ENCODE measurements at places on chromosomes 3 and 15. TPM values are rescaled to one million over a fixed set of nuclear protein-coding genes. Genes with fewer than 3 reads are reported as not detected.

Gene CPNE9
- total RNA-seq: not detected

Gene RTP1
- total RNA-seq: not detected

Gene GOLGA6A
- not detected for total RNA-seq

Gene CISH
- 258 TPM for total RNA-seq

Gene KY
- total RNA-seq: not detected

Gene HYKK
- 1.6 TPM for total RNA-seq

Gene SERINC4
- total RNA-seq: 0.61 TPM

Gene VGLL3
- total RNA-seq: 0.14 TPM

Gene PARP3
- 17.0 TPM for total RNA-seq

Gene GUCA1C
- not detected for total RNA-seq

Gene ECE2
- total RNA-seq: not detected

All from activated naive CD4-positive, alpha-beta T cell treated with anti-CD3 and anti-CD28 coated beads, Interleukin-2, amount 50 U/mL, for 72 hours (primary cell).